ENCODE measurements at places on chromosomes 2 and 18.

- DNase-seq = peak; percentile 79
These were observed 102.6 kb downstream of the GBX2 start for GRCh38 chr2:236065314-236066160.

- no peak for DNase-seq
These were observed 237.4 kb upstream of the SMAD2 start for GRCh38 chr18:48167897-48168253.

DNA sequence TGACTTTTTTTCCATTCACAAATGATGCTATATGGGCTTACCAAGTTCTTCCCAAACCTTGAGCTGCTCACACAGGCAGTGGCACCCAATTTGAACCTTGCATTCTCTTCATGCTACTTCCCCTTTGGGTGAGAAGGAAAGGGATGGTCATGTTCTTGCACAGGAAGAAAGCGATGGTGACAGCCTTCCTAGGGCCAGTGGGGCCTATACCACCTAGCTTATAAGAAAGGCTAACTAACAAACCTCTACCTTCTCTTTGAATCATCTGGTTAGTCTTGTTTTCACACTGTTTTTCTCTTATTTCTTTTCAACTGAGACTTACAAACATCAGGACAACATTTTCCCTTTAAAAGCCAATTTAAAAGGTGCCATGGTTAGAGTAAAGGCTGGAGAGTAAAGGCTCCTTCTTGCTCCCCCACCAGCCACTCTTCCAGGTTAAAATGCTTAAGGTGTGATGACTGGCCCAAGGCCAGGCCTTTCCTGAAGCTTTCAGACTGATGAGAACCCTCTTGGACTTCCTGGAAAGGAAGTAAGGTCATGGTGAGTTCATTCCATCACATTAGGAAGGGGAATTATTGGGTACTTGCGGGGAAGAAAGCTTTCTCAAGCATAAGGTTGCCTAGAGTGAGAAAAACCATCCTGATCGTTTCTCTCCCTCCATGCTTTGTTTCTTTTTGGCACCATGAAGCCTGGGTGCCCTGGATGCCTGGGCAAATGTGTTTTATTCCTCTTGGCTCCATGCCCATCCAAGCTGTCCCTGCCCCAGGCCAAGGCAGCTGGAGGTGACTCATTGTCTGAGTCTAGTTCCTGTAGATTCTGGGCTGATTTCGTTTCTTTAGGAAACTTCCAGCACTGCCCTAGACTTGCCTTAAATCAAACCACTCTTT is 41.4 kb upstream of the ITGB6 start:
- DNase-seq = peak; percentile 25

DNA sequence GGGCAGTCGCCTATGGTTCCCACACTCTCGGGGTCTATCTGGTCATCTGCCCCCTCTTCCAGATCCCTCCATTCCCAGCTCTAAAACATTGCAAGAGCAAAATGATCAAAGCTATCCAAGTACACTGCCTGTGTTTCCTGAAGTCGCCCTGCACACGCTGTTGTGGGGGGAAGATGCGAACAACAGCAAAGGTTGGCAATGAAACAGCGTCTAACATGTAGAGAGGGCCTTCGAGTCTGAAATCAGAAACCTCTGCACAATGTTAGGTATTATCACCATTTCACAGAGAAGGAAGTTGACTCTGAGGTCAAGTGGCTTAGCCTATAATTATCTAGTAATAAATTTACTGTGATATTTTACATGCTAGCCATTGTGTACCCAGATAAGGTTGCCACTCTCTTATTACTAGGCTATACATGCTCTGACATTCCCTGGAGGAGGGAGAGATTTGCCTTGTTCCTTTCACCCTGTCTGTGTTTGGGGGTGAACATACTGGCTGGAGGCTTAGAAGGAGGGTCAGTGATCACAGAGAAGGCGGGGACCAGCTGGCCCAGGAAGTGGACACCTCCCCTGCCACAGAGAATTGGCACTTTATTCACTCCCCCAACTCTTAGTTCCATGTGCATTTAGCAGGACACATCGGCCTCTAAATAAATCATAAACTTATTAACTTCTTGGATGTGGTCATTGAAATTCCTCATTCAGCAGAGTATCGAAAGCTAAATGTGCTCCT is 36.8 kb downstream of the KCTD1 start:
- no peak for DNase-seq

DNA sequence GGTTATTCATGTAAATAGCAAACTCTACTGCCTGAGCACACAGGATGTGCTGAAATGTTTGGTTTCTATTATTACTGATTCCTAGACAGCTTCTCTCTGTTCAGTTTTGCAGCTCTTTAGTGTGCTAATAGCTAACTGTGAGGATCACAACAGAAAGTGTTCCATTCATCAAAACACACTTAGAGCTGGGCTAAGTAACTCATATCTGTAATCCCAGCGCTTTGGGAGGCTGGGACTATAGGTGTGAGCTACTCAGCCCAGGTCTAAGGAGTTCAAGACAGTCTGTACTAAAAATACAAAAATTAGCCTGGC is 63.2 kb downstream of the MOGAT1 start:
- no peak for DNase-seq

- no peak for DNase-seq
These were observed 93.1 kb downstream of the CABLES1 start for GRCh38 chr18:23228102-23229061.

DNA sequence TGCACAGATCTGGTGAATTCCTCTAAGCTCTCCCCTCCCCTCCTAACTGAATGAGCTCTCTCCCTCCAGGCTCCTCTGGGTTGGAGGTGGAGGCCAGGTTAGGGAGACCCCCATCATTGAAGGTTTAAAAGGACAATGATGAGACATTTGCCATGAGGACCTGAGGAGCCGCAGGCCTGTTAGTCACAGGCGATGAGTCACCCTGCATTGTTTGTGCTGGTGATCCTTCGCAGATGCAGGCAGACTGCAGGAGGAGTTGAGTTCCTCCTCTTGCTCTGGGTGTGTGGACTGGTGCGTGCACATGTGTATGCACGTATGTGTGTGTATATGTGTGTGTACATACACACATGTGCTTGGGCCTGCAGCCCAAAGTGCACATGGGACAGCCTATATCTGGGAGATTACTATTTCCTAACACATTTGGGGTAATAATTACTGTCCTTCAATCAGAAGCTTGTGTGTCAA is 42.0 kb downstream of the MCFD2 start:
- DNase-seq = no peak

GRCh38 chr2:136122661-136123060 is 4.7 kb upstream of the CXCR4 start:
- no peak for DNase-seq

GRCh38 chr2:53711271-53711780 is 56.3 kb upstream of the CHAC2 start:
- DNase-seq = no peak

- no peak for DNase-seq
These were observed 109.8 kb downstream of the NAT8 start for GRCh38 chr2:73532381-73532780.

GRCh38 chr2:106602042-106602441 is 114.9 kb downstream of the CD8B2 start:
- DNase-seq = no peak

DNA sequence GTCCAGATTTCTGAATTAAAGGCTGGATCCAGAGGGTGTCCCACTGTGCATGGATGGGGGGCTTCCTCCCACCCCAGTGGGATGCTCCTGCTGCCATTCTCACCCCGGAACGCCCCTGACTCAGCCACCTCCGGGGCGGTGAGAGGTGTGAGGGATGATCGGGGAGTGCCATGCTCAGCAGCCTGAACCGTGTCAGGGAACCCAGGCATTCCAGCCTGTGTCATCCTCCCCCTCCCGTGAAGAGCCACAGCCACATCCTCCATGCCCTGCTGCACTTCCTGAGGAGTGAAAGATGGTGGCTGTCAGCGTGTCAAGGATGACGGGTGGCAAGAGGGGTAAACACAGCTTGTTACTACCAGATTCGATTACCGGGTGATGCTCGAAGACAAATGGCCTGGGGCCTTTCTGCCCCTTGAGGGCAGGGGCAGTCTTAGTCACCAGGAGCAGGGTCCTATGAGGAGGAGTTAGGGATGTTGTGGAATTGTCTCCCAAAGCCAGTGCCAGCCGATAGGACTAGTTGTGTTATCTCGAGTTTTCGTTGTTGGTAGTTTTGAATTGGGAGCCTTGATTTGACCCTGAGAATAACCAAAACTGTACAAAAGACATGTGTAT is 80.8 kb downstream of the TCF7L1 start:
- DNase-seq = no peak

DNA sequence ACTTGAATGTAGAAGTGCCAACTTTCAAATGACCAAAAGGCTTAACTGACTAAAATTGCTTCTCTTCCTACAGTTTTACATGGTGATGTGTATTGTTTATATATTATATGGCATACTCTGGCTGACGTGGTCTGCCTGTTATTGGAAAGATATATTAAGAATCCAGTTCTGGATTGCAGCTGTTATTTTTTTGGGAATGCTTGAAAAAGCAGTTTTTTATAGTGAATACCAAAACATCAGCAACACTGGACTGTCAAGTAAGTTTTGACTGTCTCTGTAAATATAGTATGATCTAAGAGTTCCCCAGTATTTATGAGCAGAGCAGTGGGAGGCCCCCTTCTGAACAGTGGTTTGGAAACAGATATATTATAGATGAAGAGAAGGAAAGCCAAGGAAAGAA is 26.2 kb downstream of the TMEM87B start:
- no peak for DNase-seq

GRCh38 chr2:225065882-225066281 is 23.6 kb upstream of the DOCK10 start:
- no peak for DNase-seq

DNA sequence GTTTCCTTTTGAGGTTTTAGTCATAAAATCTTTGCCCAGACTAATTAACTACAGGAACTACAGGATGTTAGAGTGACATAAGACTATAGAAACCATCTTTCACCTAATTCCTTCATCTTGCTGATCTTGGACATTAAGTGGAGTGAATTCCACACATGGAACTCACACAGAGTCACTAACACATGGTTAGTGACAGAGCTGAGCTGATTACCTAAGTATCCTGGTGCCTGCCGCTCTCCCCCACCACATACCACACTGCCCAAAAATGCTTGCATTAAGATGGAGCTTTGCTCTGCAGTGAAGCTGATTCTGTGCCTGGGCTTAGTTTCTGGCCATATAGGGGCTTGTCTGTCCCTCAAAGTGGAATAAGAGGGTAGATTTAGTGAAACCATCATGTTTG is 332.9 kb upstream of the NT5C1B start:
- no peak for DNase-seq

GRCh38 chr2:9805435-9806297 is 37.6 kb upstream of the TAF1B start:
- no peak for DNase-seq

- peak; percentile 67 for DNase-seq
These were observed 31.8 kb downstream of the ARHGAP15 start for GRCh38 chr2:143160732-143161707.

DNA sequence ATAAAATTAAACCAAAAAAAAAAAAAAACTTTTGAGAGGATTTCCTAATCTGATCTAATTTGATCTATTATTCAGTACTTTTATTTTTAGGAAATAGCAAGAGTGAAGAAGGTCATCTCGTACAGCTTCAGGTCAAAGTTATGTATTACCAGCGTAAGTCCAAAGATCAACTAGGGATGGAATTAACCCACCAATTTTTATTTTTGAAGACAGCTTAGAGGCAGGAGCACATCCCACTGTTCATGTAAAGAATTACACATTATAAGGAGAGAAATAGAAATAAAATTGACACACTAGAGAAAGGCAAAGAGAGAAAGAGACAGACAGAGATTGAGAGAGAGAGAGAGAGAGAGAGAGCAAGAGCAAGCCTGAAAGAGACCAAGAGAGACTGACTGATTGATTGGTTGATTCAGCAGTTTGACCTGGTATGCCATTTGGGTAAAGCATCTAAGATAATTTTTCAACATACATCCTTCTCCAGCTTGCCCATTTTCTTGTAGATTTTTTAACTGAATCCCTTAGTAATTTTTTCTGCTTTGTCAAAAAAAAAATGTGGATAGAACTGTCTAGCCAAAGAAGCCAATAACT is 25.1 kb downstream of the DOCK10 start:
- DNase-seq = no peak

- DNase-seq = no peak
These were observed 4.0 kb downstream of the TMEM200C start for GRCh38 chr18:5891184-5891853.

- DNase-seq = no peak
These were observed 343.4 kb upstream of the FIGN start for GRCh38 chr2:164079258-164079657.

- peak; percentile 33 for DNase-seq
These were observed 228.1 kb upstream of the TRIB2 start for GRCh38 chr2:12488352-12489318.

DNA sequence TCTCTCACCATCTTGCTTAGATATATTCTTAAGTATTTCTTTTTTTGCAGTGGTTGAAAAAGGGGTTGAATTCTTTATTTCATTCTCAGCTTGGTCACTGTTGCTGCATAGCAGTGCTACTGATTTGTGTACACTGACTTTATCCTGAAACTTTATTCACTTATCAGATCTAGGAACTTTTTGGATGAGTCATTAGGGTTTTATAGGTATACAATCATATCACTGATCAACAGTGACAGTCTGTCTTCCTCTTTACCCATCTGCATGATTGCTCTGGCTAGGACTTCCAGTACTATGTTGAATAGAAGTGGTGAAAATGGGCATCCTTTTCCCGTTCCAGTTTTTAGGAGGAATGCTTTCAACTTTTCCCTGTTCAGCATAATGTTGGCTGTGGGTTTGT is 6.5 kb downstream of the STARD6 start:
- no peak for DNase-seq

DNA sequence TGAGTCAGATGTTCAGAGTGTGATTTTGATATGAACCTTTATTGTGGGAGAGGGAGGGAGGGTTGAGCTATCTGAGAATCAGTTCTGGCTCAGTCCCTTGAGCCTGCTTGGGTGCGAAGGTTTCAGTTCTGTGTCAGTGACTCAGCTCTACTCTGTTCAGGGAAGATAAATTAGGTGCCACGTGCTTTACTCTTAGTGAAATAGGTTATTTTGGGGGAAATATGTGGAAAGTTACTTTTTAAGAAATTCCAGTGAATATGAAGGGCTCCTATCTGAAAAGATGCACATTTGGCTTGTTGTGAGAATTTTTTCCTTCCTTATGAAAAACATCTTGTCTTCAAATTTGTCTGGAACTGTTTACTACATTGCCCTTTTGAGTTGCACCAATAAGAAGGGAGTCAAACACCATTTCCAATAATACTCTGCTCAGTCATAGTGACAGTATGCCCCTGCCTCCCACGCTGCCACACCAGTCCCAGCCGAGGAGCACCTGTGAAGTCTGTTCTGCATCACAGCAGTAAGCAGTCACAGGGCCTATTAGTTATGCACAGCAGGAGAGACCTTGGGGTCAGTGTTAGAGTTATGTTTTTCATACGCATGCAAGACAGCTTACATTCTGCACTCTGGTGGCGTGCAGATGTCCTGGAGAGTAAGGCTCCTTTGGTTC is 32.8 kb upstream of the DNAH7 start:
- no peak for DNase-seq

All from brain (organoid and tissue), 16 donors.